Ecto neural progenitor cell (in vitro differentiated cells): ENCODE measurements at places on chromosomes 7 and 10.
A peak's percentile ranks its signal among the peaks of the same experiment; 100 is the strongest.

DNA sequence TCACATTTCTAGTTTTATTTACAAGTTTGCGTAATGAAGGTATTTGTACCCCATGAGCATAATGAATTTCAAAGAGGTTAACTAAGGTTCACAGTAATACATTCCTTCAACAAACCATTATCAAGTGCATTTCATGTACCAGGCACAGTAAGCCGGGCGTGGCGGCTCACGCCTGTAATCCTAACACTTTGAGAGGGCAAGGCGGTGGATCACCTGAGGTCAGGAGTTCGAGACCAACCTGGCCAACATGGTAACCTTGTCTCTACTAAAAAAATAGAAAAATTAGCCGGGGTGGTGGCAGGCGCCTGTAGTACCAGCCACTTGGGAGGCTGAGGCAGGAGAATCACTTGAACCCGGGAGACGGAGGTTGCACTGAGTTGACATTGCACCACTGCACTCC, 4.3 kb upstream of the EIF3A start:
- DNase-seq = peak; percentile 13

GRCh38 chr7:43726466-43726865, 2.9 kb downstream of the COA1 start:
- DNase-seq = no peak

- DNase-seq = no peak
These were observed 28.4 kb downstream of the DNAJC9 start for GRCh38 chr10:73218431-73219191.

- DNase-seq = no peak
These were observed 7.7 kb downstream of the ACSM6 start for GRCh38 chr10:95201736-95202135.

GRCh38 chr10:6583447-6583846, 3.4 kb upstream of the PRKCQ start:
- no peak for DNase-seq
